ENCODE measurements at places on chromosomes 5 and 9. TPM values are rescaled to one million over a fixed set of nuclear protein-coding genes. Genes with fewer than 3 reads are reported as not detected.

GRCh38 chr9:79661886-79662536 is 90.2 kb downstream of the TLE4 start:
- no peak overlapping the region for H3K4me3 ChIP-seq
- no peak overlapping the region for H3K27ac ChIP-seq
- peaks cover 73% of the 10 kb centered on the region for H3K4me1 ChIP-seq
- H3K27me3 ChIP-seq: peaks cover 2% of the 10 kb centered on the region

QRFP gene
- polyA plus RNA-seq: not detected

GRCh38 chr5:78127875-78128274 is 166.6 kb downstream of the AP3B1 start:
- no peaks in the 10 kb centered on the region for H3K27me3 ChIP-seq
- DNase-seq: no peak
- H3K36me3 ChIP-seq: peaks cover 10% of the 10 kb centered on the region
- H3K27ac ChIP-seq: no peak overlapping the region
- no peak overlapping the region for H3K4me3 ChIP-seq

LCN2 gene
- 0.44 TPM for polyA plus RNA-seq

- no peaks in the 10 kb centered on the region for H3K36me3 ChIP-seq
- no peaks in the 10 kb centered on the region for H3K27me3 ChIP-seq
- DNase-seq: no peak
- H3K4me3 ChIP-seq: no peak overlapping the region
These were observed 77.6 kb upstream of the ADRA1B start for GRCh38 chr5:159838551-159839222.

DNA sequence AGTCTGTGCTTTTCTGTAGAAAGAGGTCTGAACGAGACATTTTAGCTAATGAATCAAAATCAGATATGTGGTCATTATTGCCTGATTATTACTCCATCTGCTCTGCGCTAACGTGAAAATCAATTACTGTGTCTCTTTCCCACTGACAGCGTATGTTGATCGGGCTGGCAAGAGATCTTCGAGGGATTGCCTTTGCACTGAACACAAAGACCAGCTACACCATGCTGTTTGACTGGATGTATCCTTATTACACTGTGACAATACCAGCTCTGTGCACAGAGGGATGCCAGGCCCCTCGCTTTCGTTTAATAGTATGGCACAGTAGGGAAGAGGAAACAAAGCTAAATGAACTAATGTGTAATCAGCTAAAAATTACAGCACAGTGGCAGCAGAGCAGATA is 103.7 kb upstream of the TLX3 start:
- H3K27me3 ChIP-seq: no peaks in the 10 kb centered on the region
- DNase-seq: no peak
- no peaks in the 10 kb centered on the region for H3K36me3 ChIP-seq

GRCh38 chr5:123297198-123297831 is 125.9 kb downstream of the CEP120 start:
- no peaks in the 10 kb centered on the region for H3K4me1 ChIP-seq
- no peaks in the 10 kb centered on the region for H3K36me3 ChIP-seq
- H3K27ac ChIP-seq: no peak overlapping the region
- peaks cover 8% of the 10 kb centered on the region for H3K27me3 ChIP-seq
- no peak for DNase-seq
- no peak overlapping the region for H3K4me3 ChIP-seq

TRIP13 gene
- polyA plus RNA-seq: 0.72 TPM

All from immature natural killer cell (primary cell).